K562 (cell line): ENCODE measurements at places on chromosomes 2 and 18.

DNA sequence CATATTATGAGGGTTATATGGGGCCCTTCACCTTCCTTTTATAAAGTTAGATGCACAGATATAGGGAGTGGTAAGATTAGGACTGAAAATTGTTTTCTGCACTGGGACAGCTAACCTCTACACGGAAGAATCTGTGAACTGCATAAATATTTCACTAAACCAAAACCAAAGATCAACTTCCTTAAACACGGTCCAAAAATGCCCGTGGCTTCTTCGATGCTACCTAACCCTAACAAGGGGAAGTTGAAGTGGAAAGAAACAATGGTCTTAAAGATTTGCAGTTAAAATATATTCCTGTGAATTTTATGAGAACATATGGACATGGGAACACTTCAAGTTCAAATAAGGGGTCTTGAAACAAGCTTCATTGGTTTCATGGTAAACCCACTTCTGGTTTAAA is 33.3 kb upstream of the PAX3 start:
- DNase-seq = no peak

GRCh38 chr2:238555786-238556542 is 129.2 kb downstream of the ASB1 start:
- DNase-seq = no peak

GRCh38 chr2:71064754-71065621 is 3.5 kb upstream of the NAGK start:
- no peak for DNase-seq

- no peak for DNase-seq
These were observed 1389.1 kb upstream of the TMEFF2 start for GRCh38 chr2:193583638-193584400.

DNA sequence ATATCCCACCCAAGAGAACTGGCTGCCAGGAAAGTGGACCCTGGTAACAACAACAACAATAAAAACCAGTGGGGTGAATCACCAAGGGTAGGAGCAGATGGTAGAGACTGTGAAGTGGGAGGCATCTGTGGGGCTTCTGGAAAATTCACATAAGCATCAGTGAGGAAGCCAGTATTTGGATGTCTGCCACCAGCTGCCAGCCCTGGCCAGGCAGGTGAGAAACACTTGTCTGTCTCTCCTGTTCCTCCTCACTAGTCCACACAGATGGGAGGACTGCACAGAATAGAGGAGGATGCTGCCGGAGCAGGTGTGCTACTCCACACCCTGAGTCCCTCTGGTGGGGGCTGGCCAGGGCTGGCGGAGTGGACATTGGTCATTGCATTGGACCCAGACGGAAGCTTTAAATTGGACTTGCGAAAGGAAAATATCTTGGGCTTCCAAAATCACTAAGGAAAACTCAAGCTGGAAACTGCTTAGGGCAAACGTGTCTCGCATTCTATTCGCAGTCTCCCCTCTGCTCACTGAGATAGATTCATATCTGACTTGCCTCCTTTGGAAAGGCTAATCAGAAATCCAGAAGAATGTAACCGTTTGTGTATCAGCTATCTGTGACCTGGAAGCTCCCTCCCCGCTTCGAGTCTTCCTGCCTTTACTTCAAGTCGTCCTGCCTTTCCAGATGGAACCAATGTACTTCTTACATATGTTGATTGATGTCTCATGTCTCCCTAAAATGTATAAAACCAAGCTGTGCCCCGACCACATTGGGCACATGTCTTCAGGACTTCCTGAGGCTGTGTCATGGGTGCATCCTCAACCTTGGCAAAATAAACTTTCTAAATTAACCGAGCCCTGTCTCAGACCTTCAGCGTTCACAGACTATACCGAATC is 69.1 kb downstream of the NAB1 start:
- DNase-seq = no peak

GRCh38 chr2:185291035-185291647 is 447.5 kb upstream of the FSIP2 start:
- no peak for DNase-seq

DNA sequence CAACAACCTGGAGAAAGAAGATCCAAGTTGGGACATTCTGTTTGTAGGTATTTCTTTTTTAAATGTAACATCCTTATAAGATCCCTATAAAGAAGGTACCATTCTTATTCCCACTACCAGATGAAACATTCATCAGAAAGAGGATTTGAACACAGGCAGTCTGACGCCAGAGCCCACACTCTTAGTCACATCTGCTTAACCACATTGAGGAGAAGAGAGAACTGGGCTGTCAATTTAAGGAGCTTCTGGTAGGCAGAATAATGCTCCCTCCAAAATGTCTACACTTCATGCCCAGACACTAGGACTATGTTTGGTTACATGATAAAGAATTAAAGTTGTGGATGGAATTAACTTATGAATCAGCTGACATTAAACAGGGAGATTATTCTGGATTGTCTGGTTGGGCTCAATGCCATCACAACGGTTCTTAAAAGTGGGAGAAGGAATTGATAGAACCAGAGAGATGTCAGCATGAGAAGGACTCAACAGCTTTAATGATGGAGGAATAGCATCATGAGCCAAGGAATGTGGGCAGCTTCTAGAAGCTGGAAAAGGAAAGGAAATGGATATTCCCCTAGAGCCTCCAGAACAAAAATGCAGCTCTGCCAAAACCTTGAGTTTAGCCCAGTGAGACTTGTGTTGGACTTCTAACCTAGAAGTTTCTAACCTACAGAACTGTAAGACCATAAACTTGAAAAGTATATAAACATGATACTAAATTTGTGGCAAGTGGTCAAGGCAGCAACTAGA is 82.2 kb downstream of the KLF7 start:
- no peak for DNase-seq
